ENCODE measurements at places on chromosomes 16 and 17.

- no peaks in the 10 kb centered on the region for H3K4me1 ChIP-seq
- no peaks in the 10 kb centered on the region for H3K27me3 ChIP-seq
- peaks cover 2% of the 10 kb centered on the region for H3K36me3 ChIP-seq
- DNase-seq = peak; percentile 21
- H3K27ac ChIP-seq = no peak overlapping the region
Measured at GRCh38 chr16:78925083-78925767, 675.3 kb downstream of the MAF start.

DNA sequence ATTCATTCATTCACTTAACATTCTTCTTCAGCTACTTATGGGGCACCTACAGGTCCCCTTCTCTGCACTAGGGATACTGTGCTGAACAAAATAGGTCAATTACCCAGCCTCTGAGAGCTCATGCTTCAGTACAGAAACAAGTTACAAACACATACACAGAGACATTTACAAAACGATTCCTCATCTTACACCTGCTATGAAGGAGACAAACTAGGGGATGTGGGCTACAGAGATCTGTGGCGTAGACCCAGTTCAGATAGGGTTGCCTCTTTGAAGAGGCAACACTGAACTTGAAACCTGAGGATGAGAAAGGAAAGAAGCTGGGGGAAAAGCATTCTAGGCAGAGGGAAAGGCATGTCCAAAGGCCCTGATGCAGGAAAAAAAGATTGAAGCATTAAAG is 5.2 kb downstream of the IL21R start:
- DNase-seq = peak; percentile 42
- no peaks in the 10 kb centered on the region for H3K27me3 ChIP-seq
- H3K4me3 ChIP-seq = peak overlapping the region; percentile 32
- H3K36me3 ChIP-seq = peaks cover 54% of the 10 kb centered on the region

- H3K27ac ChIP-seq = no peak overlapping the region
- peak; percentile 65 for DNase-seq
- no peak overlapping the region for H3K4me3 ChIP-seq
- H3K27me3 ChIP-seq = no peaks in the 10 kb centered on the region
Measured at GRCh38 chr16:88737298-88738150, 31.2 kb downstream of the CTU2 start.

DNA sequence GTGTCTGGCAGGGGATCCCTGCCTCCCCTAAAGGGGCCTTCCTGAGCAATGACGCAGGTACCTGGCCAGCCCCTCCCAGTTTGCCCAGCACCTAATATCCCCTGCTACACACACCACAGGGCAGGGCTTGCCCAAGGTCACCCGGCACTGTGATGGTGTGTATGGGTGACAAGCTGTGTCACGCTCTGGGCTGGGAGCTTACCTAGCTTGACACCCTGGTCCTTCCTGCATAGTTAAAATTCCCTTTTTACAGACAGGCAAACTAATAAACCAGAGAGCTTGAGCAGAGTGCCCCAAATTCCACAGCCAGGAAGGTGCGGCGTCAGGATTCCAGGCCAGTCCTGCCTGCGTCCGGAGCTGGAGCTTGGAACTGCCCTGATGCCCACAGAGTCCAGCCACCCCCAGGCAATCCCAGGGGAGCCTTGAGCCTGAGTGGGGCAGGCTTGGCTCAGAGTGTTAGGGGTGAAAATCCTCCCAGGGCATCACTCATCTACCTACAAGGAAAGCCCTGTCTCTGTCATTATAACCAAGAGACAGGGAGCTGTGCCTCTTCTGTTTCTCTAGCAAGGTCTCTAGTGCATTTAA is 18.1 kb downstream of the MMP15 start:
- peak overlapping the region; percentile 25 for H3K27ac ChIP-seq
- no peaks in the 10 kb centered on the region for H3K27me3 ChIP-seq
- H3K4me3 ChIP-seq = no peak overlapping the region
- no peaks in the 10 kb centered on the region for H3K4me1 ChIP-seq
- DNase-seq = no peak

GRCh38 chr17:57530508-57530907 is 214.6 kb downstream of the CCDC182 start:
- peak overlapping the region; percentile 8 for H3K27ac ChIP-seq
- no peaks in the 10 kb centered on the region for H3K27me3 ChIP-seq
- peaks cover 34% of the 10 kb centered on the region for H3K4me1 ChIP-seq
- DNase-seq = peak; percentile 41

GRCh38 chr17:9050801-9051401 is 29.6 kb downstream of the NTN1 start:
- no peak overlapping the region for H3K27ac ChIP-seq
- no peak for DNase-seq
- H3K4me3 ChIP-seq = no peak overlapping the region
- H3K36me3 ChIP-seq = no peaks in the 10 kb centered on the region

- DNase-seq = no peak
- H3K27ac ChIP-seq = peak overlapping the region; percentile 39
- peaks cover 52% of the 10 kb centered on the region for H3K36me3 ChIP-seq
- peaks cover 13% of the 10 kb centered on the region for H3K4me1 ChIP-seq
- peak overlapping the region; percentile 1 for H3K4me3 ChIP-seq
Measured at GRCh38 chr17:77498791-77499698, 358.3 kb downstream of the SEC14L1 start.

DNA sequence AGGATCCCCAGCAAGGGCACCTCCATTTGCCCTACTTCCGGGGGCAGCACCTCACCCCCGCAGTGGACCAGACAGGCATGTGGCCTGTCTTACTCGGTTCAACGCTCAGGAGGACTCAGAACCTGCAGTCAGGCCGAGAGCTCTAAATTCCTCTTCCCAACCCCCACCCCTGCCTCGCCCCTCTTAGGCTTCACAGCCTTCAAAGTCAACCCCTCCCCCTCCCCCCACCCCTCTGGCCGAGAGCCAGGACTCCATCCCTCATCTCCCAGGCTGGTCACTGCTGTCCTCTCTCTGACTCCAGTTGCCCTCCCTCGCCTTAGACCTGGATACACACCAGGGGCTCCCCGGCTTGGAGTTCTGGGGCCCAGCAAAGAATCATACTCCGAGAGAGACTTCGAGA is 8.1 kb upstream of the HS3ST6 start:
- peaks cover 28% of the 10 kb centered on the region for H3K27me3 ChIP-seq
- no peak for DNase-seq
- H3K27ac ChIP-seq = no peak overlapping the region
- H3K4me1 ChIP-seq = peaks cover 2% of the 10 kb centered on the region
- no peaks in the 10 kb centered on the region for H3K36me3 ChIP-seq
- H3K4me3 ChIP-seq = no peak overlapping the region

GRCh38 chr16:2756288-2757015 is 4.0 kb downstream of the SRRM2 start:
- peaks cover 84% of the 10 kb centered on the region for H3K36me3 ChIP-seq
- H3K4me1 ChIP-seq = peaks cover 50% of the 10 kb centered on the region
- H3K27me3 ChIP-seq = no peaks in the 10 kb centered on the region
- peak overlapping the region; percentile 13 for H3K27ac ChIP-seq

All from activated CD8-positive, alpha-beta T cell treated with anti-CD3 and anti-CD28 coated beads, Interleukin-2, amount 10 ng/mL, durations not matched to agents 7 days and 5 days (primary cell).